Stimulated activated CD8-positive, alpha-beta memory T cell treated with anti-CD3 and anti-CD28 coated beads, Interleukin-2, amount 100 ng/mL, for 1 hour (primary cell): ENCODE measurements at places on chromosomes 4 and X.

GRCh38 chr4:172657081-172657480 lies 511.5 kb upstream of the GALNT7 start:
- no peak for DNase-seq

- no peak for DNase-seq
Measured at GRCh38 chrX:106007815-106008214, 30.7 kb downstream of the SERPINA7 start.

DNA sequence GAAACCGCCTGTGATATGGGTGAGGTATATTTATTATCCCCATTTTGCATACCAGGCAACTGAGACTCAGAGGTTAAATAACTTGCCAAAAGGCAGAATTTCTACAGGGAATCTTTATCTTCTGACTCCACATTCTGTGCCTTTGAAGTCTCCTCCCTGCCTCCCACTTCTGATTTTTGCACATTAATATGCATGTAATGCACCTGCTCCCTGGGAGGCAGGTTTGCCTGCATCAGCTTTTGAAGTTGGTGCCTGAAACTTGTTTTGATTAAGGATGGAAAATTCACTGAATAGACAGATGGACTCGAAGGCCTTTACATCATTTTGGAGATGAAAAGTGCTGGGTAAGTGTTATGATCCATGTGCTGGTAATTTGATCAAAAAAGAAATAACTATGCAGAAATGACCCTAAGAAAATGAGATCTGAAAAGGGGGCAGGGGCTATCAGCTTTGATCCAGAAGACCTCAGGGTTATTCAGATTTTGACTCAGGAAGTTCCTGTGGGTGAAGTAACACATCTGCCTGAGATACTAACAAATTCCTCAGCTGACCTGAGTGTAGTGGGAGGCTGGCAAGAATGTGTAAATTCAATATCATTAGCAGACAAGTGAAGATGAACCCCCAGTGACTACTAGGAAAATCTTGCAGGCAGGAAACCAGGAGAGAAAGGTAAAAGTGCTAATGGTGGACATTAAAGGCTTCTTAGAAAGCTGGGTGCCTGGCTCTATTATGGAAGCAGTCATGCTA lies 167.5 kb upstream of the BOD1L1 start:
- DNase-seq: no peak

DNA sequence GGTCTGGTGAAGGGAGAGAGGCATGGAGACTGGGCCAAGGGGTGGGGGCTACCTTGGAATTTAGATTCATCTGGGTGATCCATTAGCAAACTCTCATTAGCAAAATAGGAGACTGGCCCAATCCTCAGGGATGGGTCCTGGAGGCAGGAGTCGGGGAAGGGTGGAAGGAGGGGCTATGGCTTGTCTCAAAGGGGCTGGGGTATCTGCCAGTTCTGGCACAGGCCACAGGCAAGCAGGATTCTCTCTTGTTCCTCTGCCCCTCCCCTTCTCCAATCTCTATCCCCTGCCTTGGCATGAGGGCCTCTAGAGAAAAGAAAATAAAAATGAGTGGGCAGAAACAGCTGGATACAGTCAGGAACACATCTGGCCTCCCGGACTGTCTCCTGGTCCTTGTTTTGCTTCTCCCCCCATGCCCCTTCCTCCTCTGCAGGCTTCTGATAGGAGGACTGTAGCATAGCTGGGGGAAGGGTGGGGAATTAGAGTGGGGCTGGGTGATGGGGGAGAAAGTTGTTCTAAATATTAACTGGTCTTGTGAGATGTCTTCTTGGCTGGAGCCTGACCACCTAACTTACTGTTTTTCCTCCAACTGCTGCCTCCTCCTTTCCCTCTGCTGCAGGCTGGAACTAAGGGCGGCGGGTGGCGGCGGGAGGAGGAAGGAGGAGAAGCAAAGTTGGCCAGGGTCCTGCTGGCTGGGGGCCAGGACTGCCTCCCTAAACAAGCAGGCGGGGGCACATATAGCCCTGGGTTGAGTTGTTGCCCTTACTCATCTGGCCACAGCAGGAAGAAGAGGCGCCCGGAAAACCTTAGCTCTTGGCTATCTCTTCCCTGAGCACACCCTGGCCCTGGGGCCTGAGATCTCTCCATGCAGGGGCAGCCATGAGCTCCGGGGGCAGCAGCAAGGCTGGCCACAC lies 53.3 kb upstream of the LAS1L start:
- DNase-seq: no peak

- DNase-seq: no peak
Measured at GRCh38 chr4:79235095-79235494, 90.8 kb downstream of the NAA11 start.

GRCh38 chrX:83508006-83508405 lies at the start of gene POU3F4:
Gene POU3F4 (plus strand): TSS chrX:83508290. CDS start chrX:83508325, 35 bp downstream.
- DNase-seq: no peak

DNA sequence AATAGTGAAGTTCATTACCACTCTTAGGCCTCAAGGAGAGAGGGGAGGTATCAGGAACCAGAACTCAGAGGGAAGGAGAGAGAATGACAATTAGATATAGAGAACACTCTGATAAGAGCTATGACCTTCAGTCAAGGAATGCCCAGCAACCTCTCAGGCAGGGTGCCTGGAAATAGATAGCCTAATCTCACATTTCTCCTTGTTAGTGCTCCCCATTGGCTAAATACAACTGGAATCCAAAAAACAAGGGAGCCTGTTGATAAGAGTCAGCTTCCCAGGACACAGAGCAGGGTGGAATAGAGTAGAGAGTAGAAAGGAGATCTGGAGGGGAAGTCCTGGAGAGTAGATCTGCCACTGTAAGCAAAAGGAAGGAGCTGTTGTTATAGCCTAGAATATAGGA lies 62.1 kb downstream of the DCX start:
- no peak for DNase-seq

DNA sequence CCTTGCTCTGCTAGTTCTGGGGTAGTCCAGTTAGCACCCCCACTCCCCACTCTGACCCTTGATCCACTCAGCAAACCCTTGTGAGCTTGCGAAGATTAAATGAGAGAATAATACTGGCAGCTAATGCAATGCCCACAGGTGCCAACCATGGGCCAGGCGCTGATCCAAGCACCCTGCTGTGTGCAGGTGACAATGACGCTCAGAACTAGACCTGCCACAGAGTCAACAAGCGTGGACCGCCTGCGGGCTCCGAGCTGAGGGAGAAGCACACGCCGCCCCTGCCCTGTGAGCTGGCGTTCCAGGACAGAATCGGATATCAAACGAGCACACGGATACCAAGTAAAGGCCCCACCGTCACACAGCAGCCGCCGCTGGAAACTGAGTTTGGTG lies 129.2 kb downstream of the FAM53A start:
- DNase-seq: no peak

GRCh38 chr4:179768996-179769395 lies 2326.8 kb upstream of the AGA start:
- DNase-seq: no peak

GRCh38 chr4:6573986-6574746 lies 823 bp upstream of the MAN2B2 start:
- DNase-seq: no peak

DNA sequence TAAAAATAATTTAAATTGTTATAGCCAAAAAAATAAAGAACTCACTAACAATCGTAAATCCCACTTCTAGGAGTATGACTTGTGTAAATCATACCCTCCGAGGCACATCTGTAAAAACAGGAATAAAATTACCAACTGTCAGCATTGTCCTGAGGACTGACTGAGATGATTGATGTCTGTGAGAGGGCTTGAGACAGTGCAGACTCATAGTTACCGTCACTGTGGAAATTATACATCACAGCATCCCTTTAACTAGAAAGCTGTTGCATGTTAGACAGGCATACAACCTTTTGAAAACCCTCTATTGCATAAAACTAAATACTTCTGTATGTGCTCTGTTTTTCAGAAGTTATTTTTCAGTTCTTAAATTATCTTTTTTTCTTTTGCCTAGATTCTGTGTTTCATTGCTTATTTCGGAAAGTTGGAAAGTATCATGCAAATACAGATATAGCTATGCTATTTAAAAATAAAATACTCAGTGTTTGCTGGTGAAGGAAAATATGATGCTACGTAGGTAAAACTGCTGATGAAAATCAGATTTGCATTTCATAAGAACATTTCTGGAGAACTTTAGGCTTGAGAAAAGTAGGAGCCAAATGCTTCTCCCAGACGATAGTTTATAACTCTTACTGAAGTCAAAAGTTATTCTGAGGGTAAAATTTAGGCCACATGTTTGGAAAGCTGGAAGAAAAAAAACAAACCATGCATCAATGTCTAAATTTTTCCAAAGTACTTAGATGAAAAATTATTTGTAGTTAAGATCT lies 13.6 kb upstream of the RBPJ start:
- DNase-seq: no peak

DNA sequence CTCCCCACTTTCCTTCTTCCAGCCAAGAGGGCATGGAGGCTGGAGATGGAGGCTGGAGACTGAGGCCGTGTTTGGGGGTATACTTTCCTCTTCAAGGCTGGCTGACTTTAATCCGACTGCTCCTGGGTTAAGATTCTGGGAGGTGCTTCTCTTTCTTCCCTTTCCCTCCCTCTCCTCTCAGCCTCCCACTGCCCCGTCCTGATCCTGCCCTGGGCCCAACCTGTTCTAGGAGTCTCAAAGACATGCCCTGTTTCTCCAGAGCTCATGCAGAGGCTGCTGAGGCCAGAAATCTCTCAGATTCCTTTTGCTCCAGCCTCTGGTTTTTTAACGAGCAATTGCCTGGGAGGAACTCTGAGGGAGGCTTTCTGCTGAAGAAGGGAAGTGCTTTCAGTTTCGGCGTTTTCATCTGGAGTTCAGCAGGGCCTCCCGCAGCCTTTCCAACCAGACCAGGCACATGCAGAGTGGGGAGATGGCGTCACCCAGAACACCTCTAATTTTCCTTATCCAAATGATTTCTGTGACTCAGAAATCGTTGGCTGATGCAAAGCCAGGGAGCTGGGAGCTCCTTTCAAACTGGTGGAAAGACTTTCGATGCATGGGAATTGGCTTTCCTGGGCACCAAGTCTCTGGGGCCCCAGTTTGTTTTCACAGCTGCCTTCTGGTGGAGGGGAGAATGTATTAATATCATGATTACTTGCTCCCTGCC lies 34.5 kb upstream of the FAM9C start:
- DNase-seq: no peak

DNA sequence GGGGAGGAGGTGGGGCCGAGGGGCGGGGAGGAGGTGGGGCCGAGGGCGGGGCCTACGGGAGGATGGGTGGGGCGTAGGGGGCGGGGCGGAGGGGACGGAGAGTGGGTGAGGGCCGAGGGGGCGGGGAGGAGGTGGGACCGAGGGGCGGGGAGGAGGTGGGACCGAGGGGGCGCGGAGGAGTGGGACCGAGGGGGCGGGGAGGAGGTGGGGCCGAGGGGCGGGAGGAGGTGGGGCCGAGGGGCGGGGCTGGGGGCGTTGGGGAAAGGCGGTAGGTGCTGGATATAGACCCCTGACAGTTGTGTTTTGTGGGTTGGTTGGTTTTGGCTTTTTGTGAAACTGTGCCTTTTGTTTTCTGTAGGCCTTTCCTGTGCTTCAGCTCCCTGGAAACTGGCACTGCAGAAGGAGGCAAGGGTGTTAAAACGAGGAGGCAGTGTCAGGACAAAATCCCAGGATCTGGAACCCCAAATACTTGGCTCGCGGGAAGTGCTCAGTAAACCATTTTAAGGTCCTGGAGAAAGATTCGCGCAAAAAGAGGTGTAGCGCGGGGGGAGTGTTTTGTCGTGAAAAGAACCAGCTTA lies 580 bp upstream of the MMGT1 start:
- DNase-seq: peak; percentile 63

DNA sequence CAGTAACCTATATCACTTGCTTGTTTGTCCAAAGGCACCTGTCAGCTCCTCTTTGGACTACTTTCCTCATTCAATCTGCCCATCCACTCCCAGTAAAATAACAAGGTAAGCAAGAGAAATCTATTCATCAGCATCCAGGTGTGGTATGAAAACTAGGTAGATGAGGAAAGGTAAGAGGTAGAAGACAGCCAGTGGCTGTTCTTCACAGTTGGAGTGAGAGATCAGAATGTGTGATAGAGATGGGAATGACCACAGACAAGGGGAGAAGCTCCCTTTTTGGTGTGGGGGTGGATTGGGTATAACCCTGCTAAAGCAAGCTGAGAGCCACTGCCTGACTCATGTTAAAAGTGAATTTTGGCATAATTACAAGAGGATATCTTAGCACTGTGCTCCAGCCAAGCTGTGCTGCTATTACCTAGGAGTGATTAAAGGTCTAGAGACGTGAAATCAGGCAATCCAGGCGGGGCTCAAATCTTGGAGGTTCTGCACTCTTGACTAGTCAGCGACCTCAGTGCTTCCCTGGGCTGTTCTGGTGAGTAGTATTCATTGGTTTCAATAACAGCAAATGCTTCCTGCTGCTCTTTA lies 28.1 kb upstream of the RASL11B start:
- DNase-seq: no peak

- no peak for DNase-seq
Measured at GRCh38 chrX:80667967-80668366, 141.7 kb downstream of the BRWD3 start.

- DNase-seq: no peak
Measured at GRCh38 chr4:183142571-183143550, 43.8 kb downstream of the WWC2 start.

DNA sequence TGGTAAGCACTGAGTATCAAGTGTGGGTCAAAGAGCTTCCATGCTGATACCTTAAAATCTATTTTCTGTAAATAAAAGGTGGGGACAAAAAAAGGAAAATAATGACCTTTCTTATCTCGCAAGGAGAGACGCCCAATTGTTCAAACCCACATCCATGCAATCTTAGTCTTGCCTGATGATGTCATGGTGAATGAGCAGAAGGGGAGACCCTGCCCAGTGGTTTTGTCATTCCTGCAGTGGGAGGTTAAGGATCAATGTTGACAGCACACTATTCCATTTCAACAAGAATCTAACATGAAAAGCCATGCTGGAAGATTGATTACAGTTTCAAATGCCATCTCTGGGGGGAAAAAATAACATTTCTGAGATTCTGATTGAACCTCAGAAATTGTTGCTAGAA lies 40.7 kb upstream of the PUDP start:
- no peak for DNase-seq

DNA sequence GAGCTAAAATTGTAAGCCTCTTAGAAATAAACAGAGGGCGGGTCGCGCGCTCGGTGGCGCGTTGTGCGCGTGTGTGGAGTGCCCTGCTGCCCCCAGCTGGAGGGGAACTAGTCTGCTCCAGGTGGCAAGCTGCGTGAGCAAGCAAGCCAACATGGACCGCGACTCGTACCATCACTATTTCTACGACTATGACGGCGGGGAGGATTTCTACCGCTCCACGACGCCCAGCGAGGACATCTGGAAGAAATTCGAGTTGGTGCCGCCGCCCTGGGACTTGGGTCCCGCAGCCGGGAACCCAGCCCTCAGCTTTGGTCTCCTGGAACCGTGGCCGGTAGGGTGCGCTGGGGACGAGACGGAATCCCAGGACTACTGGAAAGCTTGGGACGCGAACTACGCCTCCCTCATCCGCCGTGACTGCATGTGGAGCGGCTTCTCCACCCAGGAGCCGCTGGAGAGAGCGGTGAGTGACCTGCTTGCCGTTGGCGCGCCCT lies 66.1 kb downstream of the DNAAF6 start:
- DNase-seq: no peak

DNA sequence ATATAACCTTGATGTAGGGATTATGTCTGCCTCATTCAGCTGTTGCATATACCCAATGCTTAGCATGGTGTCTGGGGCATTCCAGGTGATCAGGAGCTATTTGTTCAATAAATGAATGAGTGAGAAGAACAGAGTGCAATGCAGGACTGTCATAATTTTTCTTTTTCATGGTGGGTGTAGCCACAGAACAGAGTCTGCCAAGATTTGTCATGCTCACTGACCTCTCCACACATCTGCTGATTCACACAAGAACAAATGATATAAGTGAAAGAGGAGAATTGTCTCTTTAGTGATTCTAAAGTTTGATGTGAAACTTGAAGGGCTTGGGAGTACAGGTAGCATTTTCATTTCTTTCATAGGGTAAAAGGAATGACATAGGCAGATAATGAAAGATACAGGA lies 64.4 kb upstream of the TEX13D start:
- DNase-seq: no peak

- no peak for DNase-seq
Measured at GRCh38 chr4:97507587-97508245, 635.6 kb downstream of the STPG2 start.
